ENCODE measurements at places on chromosomes 11 and 22.

DNA sequence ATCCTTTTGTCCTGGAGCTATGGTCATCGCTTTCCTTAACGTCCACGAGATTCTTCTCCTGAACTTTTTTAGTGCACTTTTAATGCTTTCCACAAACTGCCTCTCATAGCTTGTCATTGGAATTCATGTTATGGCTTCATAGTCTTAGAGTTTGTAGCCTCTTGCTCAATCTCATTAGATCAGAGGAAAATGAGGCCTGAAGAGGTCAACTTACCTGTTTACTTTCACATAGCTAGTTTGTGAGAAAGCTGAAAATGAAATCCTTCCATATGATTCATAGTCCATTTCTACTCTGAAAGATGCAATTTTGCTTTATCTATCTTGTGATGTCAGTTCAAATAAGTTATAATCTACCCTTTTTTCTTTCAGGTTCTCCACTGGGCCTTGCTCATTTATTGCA, 1747.2 kb upstream of the RAG2 start:
- DNase-seq = no peak

DNA sequence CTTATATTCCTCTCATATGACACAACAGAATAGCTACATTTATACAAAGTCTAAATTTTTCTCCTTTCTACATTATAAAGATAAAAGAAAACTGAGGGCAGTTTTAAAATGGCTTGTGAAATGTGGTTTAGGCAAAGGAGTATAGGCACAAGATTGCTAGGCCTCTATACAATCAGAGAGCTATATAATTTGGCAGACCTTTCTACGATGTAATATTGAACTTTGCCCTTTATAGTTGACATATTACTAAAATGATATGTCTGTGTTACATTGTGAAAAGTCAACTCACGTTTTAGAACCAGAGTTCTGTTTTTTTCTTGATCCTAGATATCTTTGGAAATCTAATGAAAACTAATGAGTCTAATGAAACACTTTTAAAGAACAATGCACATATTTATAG, 430.2 kb downstream of the DLG2 start:
- no peak for DNase-seq

GRCh38 chr22:36323182-36323854, 64.4 kb downstream of the MYH9 start:
- DNase-seq = no peak

DNA sequence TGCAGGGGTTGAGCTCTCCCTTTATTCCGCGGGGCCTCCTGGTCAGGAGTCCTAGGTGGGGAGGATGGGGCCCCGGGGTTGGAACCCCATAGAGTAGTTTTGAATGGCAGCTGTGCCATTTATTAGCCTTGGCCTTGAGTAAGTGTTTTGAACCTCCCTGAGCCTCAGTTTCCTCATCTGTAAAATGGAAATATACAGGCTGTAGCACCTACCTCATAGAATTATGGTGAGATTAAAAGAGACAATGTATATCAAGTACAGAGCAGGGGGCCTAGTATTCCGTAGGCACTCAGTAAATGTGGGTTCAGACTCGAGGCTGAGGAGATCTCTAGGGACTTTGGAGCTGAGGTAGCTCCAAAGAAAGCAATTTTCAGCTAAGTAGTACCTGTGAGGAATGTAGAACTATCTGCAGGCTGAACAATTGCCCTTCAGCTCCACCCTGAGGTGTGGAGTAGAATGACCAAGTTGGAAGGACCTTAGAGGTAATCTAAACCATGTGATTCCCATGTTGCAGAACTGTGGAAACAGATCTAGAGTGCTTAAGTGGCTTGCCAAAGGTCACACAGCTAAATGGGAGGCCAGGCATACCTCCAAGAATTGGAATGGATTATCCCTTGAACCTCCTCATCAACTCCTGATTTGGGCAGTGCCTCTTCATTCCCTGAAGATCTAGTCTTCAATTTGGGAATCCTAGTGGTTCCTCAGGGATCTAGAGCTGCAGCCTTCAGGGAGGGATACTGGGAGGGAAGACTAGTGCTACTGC, 682 bp downstream of the PGAP2 start:
- peak; percentile 61 for DNase-seq

- DNase-seq = no peak
Observed at GRCh38 chr22:39388261-39389011, 11.1 kb upstream of the TAB1 start.

DNA sequence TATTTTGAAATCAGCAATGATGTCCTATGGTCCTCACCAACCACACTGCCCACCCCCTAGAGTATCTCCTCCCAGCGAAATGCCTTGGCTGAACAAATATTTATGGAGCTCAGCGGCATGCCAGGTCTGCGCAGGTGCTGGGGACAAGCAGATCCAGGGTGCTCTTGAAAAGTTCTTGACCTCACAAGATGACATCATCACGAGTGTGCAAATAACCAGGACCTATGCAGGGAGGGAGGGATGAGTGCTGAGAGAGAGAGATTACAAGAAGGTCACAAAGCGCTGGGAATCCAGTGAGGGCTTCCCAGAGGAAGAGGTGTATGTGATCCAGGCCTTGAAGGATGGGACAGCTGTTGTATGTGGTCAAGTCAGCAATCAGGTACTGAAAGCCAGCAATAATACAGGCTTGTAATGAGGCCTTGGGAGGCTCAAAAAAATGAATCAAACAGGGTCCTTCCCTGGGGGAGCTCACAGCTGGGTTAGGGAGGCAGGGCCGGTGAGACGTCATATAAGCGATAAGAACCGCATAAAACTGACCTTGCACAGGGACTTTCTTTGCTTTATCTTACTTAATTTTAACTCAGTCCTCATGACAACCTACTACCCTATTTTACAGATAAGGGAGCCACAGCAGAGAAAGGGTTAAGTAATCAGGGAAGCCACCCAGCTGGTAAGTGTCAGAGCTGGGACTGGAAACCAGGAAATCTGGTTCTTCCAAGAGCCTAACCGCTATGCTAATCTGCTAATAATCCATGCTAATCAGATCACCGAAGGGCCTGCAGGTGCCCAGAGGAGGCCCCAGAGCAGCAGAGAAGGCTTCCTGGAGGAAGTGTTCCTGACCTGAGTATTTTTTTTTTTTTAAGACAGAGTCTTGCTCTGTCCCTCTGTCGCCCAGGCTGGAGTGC, 8.2 kb downstream of the ARRB1 start:
- no peak for DNase-seq

GRCh38 chr22:42914511-42915076, 57.5 kb upstream of the ARFGAP3 start:
- no peak for DNase-seq

- no peak for DNase-seq
Observed at GRCh38 chr11:128231845-128232410, 355.4 kb downstream of the ETS1 start.
